ENCODE measurements at places on chromosomes 3 and 15.

- DNase-seq = no peak
These were observed 32.5 kb upstream of the CORO2B start for GRCh38 chr15:68546318-68546717.

- DNase-seq = no peak
These were observed 51.6 kb downstream of the ATG7 start for GRCh38 chr3:11323813-11324212.

DNA sequence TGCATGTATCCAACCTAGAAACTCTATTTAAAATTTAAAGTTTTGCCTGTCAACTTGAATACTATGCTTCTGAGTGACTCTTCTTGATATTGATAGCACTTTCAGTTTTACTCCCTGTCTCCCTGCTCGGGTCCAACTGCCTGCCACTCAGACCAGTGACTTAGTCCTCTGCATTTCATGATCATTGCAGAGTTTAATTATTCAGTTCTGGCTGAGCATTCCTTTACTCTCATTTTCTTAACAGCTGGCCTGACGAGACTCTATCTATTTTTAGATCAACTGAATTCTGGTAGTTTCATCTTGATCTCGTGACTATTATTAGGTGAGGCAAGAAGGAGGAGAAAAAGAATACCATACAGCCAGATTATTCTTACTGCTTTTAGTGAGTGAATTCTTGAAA, 617.4 kb downstream of the SI start:
- no peak for DNase-seq

DNA sequence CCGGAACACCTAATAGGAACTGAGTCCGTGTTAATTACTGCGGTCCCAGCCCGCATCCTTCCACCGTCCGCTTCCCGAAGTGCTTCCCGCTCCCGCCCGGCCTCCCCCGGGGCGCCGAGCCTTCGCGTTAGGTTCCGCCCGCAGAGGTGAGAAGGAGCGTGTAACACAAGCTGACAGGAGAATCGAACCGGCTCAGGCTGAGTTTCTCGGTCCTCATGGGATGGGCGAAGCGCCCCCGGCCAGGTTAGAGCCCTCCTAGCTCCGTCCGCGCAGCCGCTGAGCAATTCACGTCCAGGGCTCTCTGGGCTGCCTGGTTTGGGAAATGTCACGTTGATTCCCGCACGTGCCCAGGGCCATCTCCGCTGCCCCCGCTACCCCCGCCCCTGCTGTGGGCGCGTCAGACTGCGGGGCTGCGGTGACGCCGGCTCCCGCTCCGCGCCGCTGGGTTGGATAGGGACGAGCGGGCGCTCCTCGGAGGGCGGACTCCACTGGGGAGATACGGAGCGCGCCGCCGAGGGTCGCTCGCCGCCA, 954 bp downstream of the CLDN11 start:
- no peak for DNase-seq

GRCh38 chr15:37691911-37692310, 242.5 kb upstream of the TMCO5A start:
- no peak for DNase-seq

DNA sequence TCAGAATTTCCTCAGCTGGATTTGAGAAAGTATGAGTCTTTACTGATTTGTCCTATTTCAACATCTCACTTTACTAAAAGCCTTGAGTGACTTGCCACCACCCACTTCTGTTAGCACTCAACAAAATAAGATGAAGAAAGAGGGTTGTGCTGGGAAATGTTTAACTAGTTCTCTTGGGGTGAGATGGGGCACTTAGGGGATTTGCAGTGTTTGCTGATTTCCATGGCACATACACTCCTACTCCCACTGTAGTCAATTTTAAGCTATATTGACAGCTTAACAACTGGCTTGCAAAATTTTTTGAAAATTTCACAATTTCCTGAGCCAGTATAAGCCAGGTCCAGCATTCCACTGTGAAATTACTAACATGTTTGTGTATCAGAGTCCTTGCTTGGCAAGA, 463.1 kb upstream of the ARHGEF26 start:
- DNase-seq = no peak

- no peak for DNase-seq
These were observed 8.2 kb downstream of the LARP6 start for GRCh38 chr15:70845602-70846360.

DNA sequence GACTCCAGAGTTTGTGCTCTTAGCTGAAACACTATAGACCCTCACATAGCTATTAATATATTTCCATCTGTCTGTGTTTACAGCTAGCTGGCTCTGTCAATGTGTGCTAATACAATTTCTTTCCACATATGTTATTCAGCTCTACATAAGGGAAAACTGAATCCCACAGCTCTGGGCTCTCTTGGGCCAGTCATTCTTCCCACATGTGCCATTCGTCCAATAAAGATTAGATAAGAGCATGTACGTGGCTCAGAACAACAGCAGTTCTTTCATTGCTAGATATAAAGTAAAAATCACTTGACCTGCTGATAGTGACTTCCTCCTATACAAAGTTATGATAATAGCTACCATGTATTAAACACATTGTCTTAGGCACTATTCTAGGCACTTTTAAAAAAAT, 2.8 kb upstream of the ILDR1 start:
- no peak for DNase-seq

DNA sequence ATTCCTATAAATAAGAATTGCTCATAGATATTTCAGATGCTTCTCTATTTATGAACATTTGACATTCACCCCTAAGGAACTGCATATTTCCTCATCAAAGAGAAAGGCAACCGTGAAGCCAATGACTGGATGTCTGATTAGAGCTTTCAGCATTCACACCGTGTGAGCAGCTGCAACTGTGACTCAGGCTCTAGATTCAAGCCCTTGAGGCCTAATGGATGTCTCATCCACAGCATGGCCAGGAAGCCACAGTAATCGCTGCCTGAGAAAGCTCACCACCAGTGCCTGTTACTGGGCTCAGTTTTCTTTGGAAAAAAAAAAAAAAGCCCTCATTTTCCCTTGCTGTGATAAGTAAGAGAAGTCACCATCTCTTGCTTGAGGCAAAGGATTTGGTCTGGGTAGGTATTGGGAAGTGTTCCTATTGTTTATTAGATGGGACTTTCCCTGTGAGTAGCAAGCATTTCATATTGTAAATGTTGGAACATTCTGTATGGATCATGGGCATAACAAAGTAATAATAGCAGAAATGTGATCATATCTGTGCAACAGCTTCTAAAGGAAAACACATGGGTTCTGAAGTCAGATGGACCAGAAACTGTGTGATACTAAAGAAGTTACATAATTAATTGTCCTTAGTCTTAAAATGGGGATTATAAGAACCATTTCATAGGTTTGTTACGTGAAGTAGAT, 783.7 kb downstream of the AGBL1 start:
- no peak for DNase-seq

DNA sequence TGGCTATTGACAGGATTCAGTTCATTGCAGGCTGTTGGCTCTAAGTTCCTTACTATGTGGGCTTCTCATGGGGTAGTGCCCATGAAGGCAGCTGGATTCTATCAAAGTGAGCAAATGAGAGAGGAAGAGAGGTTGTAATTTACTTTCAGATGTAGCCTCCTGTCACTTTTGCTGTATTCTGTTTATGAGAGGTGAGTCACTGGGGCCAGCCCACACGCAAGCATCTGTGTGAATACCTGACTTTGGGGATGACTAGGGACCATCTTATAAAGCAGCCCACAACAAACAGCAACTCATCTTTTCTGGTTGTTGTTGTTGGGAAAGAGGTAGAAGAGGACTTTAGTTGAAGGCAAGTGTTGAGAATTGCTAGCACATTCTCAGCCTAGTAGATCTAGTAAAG, 506.3 kb upstream of the GRM7 start:
- no peak for DNase-seq

DNA sequence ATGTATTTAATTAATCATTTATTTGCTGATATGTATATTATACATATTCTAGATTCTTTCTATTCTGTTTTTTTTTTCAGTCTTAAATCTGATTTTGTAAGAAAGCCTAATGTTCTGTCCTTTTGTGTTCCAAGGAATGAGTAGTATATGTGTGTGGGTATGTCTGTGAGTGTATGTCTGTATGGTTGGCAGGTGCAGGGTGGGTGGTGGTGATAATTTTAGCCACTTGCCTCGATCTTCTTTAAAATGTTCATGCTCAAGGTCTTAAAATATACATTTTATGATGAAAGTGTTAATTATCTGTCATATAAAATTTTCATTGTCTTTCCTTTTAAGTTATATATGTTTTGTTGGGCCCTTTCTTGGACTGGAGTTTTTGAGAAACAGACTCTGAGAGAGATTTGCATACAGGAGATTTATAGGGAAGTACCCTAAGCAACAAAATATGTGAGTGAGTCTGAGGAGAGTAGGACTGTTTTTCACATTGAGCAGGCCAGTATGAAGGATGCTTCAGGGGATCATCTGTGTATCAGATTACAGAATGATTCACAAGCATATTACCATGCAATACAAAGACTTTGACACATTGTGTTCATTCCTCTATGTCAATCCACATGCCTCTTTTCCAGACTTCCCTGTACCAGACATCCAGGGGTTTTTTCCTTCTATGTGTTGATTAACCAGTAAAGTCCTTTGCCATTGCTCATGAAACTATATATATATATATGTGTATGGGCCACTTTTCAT, 211.0 kb upstream of the DPPA4 start:
- DNase-seq = no peak

GRCh38 chr15:84398763-84399701, 163.5 kb downstream of the GOLGA6L4 start:
- no peak for DNase-seq

- DNase-seq = no peak
These were observed 178.5 kb downstream of the FNDC3B start for GRCh38 chr3:172217877-172218276.

- no peak for DNase-seq
These were observed 1.9 kb downstream of the TOP2B start for GRCh38 chr3:25662736-25663320.

GRCh38 chr3:64449026-64449425, 223.8 kb upstream of the PRICKLE2 start:
- no peak for DNase-seq

DNA sequence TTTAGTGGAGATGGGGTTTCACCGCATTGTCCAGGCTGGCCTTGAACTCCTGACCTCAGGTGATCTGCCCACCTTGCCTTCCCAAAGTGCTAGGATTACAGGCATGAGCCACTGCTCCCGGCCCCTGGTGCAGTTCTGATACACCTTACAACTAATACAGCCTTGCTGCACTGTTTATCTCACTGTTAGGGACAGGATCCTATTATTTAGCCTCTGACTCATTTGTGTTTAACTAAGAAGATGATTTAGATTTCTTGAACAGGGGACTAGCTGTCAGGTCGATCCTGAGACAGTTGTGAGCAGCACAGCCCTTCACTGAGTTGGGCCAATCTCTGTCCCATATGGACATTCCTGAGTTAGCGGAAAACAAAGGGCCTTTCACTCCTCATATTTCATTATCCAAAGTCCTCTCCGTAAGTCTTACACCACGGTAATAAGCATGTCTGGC, 19.2 kb downstream of the GYG1 start:
- no peak for DNase-seq

- no peak for DNase-seq
These were observed 199.6 kb upstream of the SEMA6D start for GRCh38 chr15:47517737-47518136.

DNA sequence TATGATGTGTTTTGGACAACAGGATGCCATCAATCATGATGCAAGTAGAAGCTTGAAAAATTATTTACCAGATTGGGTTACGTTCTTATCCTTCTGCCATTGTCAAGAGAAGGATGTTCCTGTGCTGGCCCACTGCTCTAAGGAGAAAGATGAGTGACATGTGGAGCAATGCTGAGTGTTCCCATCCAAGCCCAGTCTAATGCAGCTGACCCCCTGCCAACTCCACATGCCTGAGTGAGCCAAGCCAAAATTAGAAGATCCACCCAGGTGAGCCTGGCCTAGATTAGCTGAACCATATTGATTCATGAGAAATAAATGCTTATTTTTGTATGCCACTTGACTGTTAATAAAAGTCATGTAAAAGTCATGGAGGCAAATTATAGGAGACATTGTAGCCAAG, 446.5 kb downstream of the CNTN3 start:
- no peak for DNase-seq

DNA sequence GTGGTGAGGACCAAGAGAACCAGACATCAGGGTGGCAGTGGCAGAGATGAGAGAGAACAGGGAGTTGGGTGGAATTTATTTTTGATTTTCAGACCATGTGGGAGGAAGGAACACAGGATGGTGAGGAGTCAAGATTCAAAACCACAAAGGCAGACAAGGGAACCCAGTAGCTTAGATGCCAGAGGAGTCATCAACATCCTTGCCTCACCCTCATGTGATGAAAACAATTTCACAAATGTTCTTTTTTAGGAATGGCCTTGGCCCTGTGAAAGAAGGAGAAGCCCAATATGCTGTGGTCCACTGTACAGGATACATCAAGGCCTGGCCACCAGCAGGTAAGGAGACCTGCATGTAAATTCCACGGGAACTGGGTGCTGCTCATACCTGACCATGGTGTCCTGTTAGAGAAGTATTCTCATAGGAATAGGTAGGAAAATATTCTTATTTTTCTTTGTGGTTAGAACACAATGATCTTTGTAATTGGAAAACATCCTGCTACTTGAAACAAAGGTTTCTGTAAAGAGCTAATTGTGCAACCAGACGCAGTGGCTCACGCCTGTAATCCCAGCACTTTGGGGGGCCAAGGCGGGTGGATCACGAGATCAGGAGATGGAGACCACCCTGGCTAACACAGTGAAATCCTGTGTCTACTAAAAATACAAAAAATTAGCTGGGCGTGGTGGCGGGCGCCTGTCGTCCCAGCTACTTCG, 110.0 kb downstream of the ARNT2 start:
- no peak for DNase-seq

- DNase-seq = no peak
These were observed 92.2 kb downstream of the KLHL25 start for GRCh38 chr15:85702321-85703101.

GRCh38 chr15:101232677-101233076, 19.2 kb downstream of the CHSY1 start:
- DNase-seq = no peak

DNA sequence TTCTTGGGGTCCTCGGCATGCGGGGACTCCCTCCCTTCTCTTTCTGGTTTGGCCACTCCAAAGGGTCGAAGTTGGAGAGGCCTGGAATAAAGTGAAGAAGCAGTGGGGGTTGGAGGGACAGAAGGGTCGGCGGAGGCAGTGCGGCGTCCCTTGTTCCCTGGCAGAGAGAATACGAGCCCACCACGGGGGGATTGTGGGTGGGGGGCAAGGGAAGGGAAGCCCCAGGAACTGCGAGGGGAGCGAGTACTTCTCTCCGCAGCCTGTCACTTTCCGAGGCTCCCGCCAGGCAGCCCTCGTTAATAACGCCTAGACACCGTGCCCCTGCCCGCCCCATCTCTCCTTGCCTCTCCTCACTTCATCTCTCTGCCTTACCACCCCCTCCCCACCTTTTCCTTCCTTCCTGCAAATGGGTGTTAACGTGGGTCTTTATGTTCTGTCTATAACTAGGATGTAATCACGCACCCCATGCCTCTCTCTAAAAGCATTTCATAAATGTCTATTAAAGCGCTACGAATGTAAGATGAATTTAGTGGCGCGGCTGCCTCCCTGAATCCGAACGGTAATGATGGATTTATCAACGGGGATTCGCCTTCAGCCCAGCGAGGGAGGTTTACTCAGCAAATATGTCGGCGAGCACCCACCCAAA, 13.7 kb downstream of the NR2F2 start:
- no peak for DNase-seq

GRCh38 chr3:170751083-170751898, 118.7 kb downstream of the RPL22L1 start:
- DNase-seq = no peak
